Thyroid gland (tissue), 4 donors: ENCODE measurements at places on chromosomes 2 and 18.

DNA sequence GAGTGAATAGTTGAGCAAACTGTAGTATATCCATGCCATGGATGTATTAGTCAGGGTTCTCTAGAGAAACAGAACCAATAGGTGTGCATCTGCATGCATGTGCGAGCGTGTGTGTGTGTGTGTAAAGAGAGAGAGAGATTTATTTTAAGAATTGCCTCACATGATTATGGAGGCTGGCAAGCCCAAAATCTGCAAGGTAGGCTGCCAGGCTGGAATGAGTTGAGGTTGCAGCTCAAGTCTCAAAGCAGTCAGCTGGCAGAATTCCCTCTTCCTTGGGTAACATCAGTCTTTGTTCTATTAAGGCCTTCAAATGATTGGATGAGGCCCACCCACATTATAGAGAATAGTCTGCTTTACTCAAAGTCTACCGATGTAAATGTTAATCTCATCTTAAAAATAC lies 187.8 kb downstream of the ANAPC1 start:
- no peak for DNase-seq

DNA sequence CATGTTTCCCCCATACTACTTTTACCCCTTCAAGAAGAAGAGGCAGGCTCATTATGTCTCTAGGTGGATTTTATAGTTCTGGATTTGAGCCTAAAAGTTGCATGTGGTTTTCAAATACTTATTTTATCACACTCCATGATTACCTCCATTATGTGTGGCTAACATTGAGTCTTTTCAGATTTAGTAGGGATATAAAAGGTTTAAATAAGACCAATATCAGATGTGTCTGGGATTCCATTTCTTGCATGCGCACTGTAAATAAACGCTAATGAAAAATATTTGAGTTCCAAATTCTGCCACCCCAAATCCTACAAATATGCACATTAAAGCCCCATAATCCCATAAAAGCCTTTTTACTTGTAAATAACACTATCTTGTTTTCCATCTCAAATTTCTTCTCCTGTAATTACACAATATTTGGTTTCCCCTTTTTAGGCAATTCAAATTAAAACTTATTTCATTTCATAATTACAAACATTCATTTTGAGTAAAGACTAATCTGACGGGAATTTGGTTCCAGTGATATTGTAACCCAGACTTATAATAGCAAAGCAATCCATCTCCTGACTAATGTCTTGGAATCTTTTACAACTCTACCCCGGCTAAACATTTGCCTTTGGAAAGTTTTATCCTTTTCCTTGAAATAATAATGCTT lies 600.0 kb downstream of the SLC4A3 start:
- DNase-seq: no peak

DNA sequence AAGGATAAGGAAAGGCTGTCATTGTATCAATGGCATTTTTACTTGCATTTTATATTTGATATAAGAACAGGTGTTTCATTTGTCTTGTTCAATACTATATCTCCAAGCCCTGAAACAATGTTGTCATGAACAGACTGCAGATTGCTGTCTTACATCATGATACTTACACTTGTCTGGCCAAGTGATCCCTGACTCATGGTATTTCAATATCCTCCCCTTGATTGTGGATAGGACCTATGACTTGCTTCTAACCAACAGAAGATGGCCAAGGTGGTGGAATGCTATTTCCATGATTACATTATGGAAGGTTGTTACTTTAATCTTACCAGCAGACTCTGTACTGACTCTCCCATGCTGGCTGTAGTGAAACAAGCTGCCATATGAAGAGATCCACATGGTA lies 471.1 kb downstream of the CCDC85A start:
- no peak for DNase-seq

GRCh38 chr2:221109552-221109951 lies 462.6 kb downstream of the EPHA4 start:
- no peak for DNase-seq

GRCh38 chr18:41681138-41681880 lies 273.7 kb upstream of the PIK3C3 start:
- DNase-seq: no peak

DNA sequence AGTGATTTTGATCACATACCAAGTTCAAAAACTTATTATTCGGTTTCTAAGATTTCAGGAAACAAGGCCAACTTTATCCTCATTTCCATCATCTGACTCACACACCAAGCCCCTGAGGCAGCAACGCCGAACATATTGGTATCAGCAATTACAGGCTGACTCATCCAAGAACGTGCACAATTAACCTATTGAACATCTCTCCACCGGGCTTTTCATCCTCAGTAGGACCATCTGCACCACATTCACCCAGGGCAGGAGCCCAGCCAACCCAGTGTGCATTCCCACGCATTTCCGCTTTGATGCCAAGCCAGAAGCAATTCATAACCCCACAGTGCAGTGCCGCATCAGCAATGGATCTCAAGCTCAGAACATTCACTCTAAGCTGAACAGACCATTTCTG lies 52.9 kb downstream of the SCG2 start:
- DNase-seq: no peak

DNA sequence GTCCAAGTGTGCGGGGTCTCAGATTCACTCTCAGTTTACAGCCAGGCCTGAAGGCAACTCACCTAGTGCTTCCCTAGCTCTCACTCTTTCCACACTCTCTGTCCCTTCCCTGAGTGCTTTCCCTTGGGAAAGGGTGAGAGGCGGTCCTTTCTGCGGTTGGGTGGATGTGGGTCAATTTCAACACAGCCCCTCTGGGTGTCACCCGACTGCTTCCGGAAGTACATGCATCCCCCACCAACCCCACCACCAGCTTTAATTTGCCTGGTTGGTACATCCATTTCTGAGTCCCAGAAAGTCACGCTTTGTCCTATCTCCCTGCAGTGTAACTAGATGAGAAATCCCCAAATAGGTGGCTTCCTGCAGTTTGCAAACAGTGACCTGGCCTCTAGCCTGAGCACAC lies 307.3 kb upstream of the MEIS1 start:
- no peak for DNase-seq

GRCh38 chr2:139967665-139968064 lies 1187.5 kb upstream of the NXPH2 start:
- DNase-seq: no peak

GRCh38 chr2:53379547-53379946 lies 388.1 kb upstream of the CHAC2 start:
- DNase-seq: no peak

DNA sequence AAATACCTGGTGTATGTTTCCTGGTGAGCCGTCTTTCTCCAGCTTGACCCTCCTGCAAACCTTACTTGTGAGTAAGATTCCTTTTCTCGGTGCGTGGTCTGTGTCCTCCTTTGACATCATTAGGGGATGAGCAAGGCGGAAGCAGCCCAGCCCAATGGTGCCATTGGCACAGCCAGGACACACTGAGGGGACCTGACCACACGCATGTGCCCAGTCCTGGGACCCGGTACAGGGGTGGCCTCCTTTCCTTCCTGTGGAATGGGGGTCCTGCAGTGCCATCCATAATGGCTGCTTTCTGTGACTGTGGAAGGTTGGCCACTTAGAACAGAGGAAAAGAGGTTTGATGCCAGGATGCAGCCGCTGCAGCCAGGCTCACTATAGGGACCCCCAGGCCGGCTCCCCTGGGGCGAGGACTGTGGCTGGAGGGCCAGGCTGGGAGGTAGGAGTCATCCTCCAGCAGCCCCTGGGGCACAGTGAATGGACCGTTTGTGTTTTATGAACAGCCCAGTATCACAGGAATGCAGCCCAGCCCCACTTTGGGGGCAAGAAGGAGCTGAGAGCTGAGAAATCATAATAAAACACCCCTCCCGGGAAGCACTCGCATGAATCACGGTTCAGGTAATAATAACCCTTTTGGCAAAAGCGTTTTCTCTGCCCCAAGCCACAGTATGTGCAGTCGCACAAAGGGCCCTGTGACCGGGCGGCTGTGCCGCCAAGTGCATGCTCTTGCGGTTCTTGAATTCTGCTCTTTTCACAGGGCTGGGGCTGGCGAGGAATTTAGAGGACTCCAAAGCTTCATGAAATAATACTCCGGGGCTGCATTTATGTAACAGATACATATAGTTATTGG lies 73.2 kb downstream of the ASB1 start:
- no peak for DNase-seq
